ENCODE measurements at places on chromosomes 12 and 14. TPM values are rescaled to one million over a fixed set of nuclear protein-coding genes. Genes with fewer than 3 reads are reported as not detected.

APAF1 gene
- 16.1 TPM for total RNA-seq

GLS2 gene
- total RNA-seq, result 2.5 TPM

WIF1 gene
- total RNA-seq, result not detected

TESPA1 gene
- total RNA-seq, result 4.9 TPM

GARIN6 gene
- total RNA-seq, result not detected

DNA sequence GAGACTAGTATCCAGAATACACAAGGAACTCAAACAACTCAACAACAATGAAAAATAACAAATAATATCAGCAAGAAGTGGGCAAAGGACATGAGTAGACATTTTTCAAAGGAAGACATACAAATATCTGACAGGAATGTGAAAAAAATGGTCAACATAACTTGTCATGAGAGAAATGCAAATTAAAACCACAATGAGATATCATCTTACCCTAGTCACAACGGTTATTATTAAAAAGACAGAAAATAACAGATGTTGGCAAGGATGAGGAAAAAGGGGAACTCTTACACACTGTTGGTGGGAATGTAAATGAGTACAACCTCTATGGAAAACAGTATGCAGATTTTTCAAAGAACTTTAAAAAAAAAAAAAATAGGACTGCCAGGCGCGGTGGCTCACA lies 20.4 kb downstream of the VWF start:
- DNase-seq, result no peak

DNA sequence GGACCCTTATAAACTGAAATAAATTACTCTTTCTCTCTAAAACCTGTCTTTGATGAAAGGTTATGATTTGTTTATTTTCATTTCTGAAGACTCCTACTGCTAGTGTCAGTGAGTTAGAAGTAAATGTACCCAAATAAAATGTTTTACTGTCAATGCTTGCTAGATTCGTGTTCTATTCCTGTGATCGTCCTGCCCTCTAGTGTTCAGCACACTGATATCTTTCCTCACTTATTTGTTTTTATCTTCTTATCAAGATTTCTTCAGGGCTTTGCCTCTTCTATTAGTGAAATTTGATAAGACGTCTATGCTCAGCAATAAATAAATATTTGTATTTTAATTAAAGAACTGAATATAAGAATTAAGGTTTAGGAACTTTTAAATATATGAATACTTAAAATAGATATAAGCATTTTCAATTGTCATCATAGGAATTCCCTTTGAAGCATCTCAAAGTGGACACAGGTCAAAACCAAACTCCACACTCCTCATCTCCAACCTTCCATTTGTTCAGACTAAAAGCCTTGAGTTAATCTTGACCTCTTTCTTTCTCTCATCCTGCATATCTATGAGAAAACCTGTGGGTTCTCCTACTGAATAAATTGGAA lies 75.8 kb downstream of the C12orf50 start:
- peak; percentile 76 for DNase-seq
